Vagina (tissue), 2 donors: ENCODE measurements at places on chromosomes 5 and 9.

GRCh38 chr5:102296178-102296817 is at the start of gene SLCO4C1:
TSS of gene SLCO4C1 (minus strand) at chr5:102296284. CDS start at chr5:102296262, 22 bp downstream.
- no peak for DNase-seq

- DNase-seq = no peak
Observed at GRCh38 chr9:127937388-127938297, at the start of gene DPM2. TSS of gene DPM2 (minus strand) at chr9:127937854. CDS start at chr9:127937820, 34 bp downstream.

DNA sequence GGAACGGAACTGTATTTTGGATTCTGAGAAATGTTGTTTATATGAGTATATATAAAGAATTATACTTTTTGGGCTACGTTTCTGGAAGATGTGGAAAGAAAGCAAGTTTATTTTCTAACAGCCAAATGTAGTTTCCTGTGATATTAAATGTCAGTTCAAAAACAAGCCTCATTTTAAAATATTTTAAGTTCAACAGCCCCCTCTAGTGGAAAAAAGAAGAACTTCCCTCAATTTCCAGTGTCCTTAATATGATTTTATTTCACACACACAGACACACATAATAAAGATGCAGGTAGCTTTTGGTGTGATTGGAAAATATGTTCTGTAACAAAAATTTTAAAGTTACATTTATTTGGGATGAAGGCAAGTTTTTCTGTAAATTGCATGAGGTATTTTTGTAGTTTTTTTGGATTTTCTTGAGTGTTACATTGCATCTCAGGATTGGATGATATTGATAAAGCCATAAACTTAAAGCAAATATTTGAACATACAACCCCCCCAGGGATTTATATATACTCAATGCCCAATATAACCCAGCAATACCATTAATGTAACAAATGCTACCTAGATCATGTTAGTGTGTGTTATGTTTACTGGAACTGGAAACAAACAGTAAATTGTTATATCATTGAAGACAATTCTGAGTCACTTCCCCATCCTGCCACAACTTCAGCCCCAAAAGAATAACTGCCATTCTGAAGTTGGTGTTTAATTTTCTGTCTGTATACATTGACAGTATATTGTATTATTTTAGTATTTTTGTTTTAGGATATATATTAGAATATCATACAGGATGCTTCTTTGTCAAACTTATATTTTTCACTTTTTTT is 54.0 kb downstream of the CCDC171 start:
- DNase-seq = no peak

DNA sequence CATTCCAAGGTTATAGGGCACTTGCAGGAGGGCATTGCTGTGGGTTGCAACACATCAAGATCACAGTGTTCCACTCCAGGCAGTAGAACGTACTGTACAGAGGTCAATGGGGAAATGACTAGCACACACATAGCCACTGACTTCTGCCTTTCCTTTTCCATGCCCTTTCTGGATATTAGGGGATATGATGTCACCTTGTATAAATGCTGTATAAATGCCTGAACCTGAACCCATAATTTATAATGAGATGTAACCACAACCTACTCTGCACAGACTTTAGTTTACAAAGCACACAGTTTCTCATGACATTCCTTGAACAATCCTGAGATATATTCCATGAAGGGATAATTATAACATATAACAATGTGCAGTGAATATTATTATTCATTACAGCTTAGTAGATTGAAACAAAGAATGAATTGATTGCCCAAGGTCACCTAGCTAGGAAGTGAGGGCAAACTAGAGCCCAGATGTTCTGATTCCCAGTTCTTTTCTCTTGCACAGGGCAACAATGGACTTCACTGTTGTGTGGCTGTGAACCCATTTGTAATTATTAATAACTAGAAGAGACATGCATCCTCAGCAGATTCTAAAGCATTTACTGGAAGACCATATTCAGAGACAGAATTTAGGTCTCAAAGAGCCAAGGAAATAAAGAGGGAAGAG is 5.6 kb upstream of the ABLIM3 start:
- no peak for DNase-seq

GRCh38 chr5:1522601-1523479 is 920 bp downstream of the LPCAT1 start:
- DNase-seq = peak; percentile 84

DNA sequence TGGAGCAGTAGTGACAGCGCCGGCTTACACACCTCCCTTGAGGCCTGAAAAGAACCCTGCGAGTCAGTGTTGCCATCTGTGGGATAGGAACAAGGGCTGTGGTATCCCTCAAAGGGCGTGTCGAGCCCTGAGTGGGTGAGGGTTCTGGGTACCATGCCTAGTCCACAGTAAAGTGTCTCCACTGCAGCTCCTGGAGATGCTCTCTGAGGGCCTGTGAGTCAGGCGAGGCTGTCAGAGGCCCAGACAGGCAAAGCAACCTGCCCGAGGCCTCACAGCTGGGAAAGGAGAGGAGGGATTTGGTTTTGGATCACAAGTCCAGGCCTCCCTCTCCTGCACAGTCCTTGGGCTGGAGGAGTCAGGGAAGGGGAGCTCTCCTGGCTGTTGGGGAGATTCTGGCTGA is 6.1 kb downstream of the PRRX2 start:
- no peak for DNase-seq

- no peak for DNase-seq
Observed at GRCh38 chr5:164233791-164234190, 728.4 kb downstream of the MAT2B start.

GRCh38 chr5:5209089-5209488 is 69.0 kb downstream of the ADAMTS16 start:
- no peak for DNase-seq

GRCh38 chr9:89425024-89425805 is 72.7 kb downstream of the SEMA4D start:
- no peak for DNase-seq

DNA sequence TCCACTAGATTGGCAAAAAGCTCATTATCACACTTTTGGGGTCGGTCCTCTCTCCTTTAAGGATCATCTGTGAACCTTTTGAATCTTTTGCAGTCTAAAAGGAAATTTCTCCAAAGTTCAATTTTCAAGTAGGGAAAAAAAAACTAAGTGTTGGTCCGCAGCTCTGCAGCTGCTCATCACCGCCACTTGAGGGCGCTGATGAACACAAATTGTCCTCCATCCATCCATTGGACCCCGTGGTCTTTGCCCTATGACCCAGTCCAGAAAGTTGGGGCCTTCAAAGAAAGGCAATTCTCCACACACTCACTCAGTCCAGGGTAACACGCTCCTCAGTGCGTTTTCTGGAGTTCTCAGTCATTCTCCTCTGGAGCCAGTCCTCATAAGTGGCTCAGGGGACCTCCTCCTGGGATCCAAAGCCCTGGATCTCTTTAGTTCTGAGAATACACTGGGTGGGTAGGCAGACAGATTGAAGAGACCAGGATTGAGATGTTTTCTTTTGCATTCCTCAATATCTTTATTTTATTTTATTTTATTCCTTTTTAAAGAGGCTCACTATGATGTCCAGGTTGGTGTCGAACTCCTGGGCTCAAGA is 63.6 kb upstream of the SLC28A3 start:
- DNase-seq = no peak

GRCh38 chr9:23707249-23707648 is 118.8 kb downstream of the ELAVL2 start:
- no peak for DNase-seq

DNA sequence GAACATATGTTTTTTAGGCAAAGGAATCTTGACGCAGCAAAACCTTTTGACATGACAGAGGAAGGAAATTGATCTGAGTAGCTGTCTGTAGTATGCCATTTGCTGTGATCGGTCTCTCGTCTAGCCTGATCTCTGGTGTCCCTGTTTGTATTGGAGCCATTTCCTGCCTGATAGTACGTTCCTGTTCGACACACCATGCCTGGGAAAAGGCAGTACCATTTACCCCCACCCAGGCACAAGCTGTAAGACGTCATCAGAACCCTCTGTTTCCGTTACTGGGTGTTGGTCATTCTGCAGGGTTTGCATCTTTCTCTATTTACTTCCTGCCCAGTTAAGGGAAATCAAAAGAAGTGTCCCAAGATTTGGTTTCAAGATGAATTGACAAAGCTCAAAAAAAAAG is 129.7 kb downstream of the CEMIP2 start:
- no peak for DNase-seq

GRCh38 chr9:36129139-36129538 is 7.4 kb upstream of the GLIPR2 start:
- DNase-seq = no peak

DNA sequence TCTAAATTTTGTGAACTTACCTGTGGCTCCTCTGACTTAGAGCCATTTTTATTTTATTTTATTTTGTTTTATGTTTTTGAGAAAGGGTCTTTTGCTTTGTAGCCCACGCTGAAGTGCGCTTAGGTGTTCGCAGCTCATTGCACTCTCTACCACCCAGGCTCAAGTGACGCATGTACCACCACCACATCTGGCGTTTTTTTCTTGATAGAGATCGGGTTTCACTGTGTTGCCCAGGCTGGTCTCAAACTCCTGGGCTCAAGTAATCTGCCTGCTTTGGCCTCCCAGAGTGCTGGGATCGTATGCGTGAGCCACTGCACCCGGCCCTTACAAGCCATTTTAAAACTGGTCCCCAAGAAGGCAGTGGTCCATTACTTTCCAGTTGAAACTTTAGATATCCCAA is 18.5 kb downstream of the MATR3 start:
- no peak for DNase-seq

DNA sequence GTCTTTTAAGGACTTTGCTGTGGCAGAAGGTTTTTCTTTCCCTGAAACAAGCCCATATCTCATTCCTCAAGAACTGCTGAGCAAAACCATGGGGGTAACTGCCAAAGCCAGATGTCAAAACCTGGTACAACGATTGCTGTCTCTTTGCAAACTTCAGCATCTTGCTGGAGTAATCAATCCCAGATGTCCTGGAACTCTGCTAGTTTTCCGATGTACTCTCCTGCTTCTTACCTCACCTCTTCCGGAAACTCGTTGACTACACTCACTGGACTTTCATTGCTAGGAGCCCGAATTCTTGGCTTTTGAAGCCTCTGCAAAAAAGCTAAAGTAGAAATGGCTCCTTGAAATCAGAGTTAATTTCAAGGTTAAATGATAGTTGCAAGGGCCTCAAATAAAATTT is 23.3 kb downstream of the RAD1 start:
- DNase-seq = no peak

DNA sequence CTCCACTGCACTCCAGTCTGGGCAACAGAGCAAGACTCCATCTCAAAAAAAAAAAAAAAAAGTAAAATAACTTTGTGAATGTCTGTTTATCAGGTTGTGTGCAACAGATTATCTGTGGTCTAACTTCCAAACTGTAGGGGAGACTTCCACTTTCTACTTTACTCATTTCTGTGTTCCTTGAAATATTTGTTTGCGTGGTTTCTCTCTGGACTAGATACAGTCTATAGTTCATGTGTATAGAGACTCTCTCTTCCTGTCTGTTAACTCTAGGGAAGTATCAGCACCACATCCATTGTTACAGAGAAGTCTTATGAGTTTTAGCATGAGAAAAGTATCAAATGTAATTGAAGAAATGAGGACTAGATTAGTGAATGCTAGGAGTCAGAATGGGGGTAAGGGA is 168.3 kb downstream of the LPAR1 start:
- DNase-seq = no peak

- no peak for DNase-seq
Observed at GRCh38 chr5:146001544-146002190, 65.3 kb downstream of the SH3RF2 start.

DNA sequence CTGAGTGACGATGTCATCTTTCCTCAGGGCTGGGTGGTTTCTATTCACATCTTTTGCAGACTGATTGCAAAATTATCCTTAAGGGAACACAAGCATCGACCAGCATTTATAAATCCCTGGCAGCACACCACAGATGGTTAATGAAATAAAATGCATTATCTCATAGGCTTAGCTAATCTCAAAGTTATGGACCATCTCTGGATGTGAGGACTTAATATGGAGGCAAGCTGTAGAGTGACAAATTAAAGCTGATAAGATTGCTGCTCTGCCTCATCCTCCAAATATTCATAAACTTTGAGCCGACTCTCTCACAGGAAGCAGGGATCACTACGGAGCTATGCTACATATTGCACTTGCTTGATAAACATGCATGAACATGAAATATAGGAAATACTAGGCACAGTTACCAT is 663.2 kb upstream of the RGMB start:
- DNase-seq = no peak

- no peak for DNase-seq
Observed at GRCh38 chr5:125865166-125865815, 557.9 kb upstream of the GRAMD2B start.

GRCh38 chr5:69042500-69042899 is 51.3 kb upstream of the SLC30A5 start:
- DNase-seq = no peak

GRCh38 chr9:133303266-133304157 is 28.5 kb upstream of the ABO start:
- no peak for DNase-seq

- no peak for DNase-seq
Observed at GRCh38 chr9:131393622-131394463, at the start of gene PRRC2B. TSS of gene PRRC2B (plus strand) at chr9:131394086. CDS start at chr9:131430145, 36,059 bp downstream.

DNA sequence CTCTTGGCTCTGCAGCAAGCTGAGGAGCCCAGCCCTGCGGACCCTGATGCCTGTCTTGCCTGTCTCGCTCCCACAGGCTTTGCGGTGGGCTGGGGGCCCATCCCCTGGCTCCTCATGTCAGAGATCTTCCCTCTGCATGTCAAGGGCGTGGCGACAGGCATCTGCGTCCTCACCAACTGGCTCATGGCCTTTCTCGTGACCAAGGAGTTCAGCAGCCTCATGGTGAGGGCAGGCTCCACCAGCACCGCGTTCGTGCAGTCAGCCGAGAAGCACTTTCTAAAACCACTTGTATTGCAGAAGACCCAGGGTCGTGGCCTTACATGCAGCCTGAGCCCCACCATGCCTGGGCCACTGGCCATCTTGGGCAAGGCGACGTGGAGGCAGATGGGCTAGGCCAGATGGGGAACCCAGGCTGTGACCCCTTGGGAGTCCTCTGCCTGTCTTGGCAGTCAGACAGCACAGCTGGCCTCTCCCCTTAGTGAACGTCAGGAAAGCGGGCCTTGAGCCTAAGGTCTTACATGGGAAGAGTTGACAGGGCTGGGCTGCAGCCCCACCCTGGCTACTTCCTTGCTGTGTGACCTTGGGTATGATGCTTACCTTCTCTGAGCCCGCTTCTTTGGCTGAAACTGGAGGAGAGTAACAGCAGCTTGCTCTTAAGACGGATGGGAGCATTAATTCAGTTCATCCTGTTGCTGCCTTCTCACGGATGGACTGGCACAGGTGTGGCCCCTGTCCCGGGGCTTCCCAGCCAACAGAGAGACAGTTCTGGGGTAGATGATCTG is 8.6 kb downstream of the SLC2A8 start:
- DNase-seq = no peak

DNA sequence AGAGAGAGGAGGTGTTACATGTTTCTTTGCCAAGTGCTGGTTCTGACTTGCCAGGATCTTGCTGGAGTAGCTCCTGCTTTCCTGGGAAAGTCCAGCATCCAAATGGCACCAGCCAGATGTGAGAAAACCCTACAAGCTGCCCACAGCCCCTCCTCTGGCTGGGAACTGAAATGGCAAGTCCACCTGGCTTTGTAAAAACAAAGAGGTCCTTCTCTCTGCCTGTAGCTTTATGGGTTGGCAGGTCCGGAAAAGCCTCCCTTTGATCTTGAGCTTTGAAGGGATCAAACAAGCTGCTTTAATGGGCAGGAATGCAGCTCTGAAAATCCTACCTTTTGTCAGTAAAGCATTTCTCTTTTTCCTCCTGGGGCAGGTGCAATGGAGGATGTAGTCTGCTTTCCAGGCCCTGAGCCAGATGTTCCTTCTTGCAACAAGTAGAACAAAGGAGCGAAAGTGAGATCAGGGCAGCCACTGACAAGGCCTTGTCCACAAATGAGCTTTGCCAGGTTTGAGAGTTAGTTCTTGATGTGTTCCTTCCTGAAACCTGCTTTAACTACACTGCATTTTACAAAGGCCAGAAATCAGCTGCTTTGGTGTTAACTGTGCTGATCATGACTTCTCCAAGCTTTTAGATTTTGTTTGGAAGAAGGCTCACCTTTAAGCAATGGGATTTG is 456.7 kb downstream of the ZNF608 start:
- no peak for DNase-seq
